GM13976 (cell line): ENCODE measurements at places on chromosomes 5 and 9.
A peak's percentile ranks its signal among the peaks of the same experiment; 100 is the strongest.

DNA sequence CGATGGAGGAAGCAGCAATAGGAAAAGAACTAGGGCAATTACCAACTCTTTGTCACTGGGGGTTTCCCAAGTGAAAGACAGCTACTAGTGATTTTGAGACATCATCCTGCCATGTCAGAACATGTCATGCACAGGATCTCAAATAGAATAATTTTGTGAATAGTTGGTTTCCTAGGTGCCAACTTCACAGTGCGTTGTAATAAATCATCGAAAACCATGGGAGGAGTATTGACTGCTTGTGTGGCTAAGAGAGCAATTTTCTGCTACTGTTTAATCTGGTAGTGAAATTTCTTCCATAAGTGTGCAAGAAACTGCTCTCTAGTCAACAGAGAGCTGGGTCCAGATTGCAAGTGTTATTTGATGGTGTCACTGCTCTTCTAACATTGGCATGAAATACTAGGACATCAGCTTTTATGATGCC lies 168.6 kb downstream of the NNT start:
- no peak for DNase-seq

- no peak for DNase-seq
Observed at GRCh38 chr5:90885180-90885868, 326.7 kb downstream of the ADGRV1 start.

GRCh38 chr5:176837707-176838115 lies 27.4 kb downstream of the UNC5A start:
- peak; percentile 81 for DNase-seq

DNA sequence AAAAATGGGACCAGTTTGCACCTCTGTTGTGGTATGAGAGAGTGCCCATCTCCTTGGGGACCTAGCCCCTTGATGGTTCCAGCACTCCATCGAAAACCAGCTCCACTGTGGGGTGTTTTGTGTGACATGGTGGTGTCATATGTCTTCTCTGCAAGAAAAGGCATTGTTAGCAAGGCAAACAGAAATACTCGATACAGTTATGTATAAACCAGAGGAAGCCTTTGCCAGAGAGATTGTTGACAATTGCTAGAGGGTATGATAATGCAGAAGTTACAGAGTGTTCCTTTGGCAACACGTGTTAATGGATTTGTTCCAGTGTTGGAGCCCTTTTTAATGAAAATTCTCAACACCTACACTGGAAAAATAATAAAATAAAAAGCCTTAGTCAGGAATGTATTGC lies 270.4 kb upstream of the DMRT1 start:
- DNase-seq: no peak

- no peak for DNase-seq
Observed at GRCh38 chr5:149223081-149223848, 48.4 kb upstream of the AFAP1L1 start.

GRCh38 chr5:32534041-32534440 lies 51.3 kb upstream of the SUB1 start:
- DNase-seq: no peak

DNA sequence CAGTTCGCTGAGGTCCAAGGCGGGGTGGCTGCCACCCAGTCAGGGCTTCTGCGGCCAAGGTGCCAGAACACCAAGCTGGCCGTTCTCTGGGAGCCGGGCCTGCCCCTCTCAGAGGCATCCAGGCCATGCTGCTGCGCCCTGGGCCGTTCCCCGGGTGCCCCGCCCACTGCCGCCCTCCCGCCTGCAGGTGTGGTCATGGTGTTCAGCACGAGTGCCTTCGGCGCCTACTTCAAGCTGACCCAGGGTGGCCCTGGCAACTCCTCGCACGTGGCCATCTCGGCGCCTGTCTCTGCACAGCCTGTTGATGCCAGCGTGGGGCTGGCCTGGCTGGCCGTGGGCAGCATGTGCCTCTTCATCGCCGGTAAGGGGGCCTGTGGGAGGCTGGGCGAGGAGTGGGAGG lies 7.7 kb downstream of the SLC2A8 start:
- no peak for DNase-seq
